ENCODE measurements at places on chromosomes 6 and 20.

DNA sequence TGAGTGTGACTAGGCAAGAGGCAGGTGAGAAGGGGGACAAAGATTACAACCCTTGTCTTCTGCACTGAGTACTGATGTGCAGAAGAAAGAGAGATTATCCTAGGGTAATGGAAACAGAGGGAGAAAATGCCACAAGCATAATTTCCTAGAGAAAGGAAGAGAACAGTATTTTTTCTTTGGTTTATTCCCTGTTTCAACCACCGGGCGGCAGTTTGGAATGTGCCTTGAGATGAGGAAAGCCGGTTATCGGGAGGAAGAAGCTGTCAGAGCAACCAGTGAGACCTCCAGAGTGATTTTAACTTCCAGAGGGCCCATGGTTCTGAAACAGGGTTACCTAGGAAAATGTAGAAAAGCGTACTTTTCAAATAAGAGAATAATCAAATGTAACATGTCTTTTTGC is 121.4 kb downstream of the REV3L start:
- no peak for DNase-seq

DNA sequence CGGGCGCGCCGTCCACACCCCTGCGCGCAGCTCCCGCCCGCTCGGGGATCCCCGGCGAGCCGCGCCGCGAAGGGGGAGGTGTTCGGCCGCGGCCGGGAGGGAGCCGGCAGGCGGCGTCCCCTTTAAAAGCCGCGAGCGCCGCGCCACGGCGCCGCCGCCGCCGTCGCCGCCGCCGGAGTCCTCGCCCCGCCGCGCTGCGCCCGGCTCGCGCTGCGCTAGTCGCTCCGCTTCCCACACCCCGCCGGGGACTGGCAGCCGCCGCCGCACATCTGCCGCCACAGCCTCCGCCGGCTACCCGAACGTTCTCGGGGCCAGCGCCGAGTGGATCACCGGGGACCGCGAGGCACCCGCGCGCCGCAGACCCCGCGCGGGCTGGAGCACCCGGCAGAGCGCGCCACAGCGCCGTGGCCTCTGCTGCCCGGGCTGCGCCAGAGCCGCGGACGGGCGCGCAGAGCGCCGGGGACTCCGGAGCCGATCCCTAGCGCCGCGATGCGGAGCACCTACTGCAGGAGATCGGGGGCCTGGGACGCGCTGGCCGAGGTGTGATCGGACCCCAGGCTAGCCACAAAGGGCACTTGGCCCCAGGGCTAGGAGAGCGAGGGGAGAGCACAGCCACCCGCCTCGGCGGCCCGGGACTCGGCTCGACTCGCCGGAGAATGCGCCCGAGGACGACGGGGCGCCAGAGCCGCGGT is at the start of gene BMP2:
Gene BMP2 (plus strand): TSS at position 151 of the 692 bp plus-strand sequence. CDS start 2,441 bp downstream, outside the sequence.
- no peak for DNase-seq

DNA sequence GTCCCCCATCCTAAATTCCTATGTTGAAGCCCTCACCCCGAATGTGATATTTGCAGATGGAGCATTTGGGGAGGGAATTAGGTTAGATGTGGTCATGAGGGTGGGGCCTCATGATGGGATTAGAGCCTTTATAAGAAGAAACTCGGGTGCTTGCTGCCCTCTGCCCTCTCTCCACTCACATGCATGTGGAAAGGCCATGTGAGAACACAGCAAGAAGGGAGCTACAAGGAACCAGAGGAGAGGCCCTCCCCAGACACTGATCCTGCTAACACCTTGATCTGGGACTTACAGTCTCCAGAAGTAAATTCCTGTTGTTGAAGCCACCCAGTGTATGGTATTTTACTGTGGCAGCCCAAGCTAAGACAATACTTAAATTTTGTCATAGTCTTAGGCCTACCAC is 69.6 kb upstream of the TULP1 start:
- DNase-seq: no peak

- DNase-seq: no peak
Measured at GRCh38 chr20:43949741-43950618, 35.3 kb downstream of the TOX2 start.

DNA sequence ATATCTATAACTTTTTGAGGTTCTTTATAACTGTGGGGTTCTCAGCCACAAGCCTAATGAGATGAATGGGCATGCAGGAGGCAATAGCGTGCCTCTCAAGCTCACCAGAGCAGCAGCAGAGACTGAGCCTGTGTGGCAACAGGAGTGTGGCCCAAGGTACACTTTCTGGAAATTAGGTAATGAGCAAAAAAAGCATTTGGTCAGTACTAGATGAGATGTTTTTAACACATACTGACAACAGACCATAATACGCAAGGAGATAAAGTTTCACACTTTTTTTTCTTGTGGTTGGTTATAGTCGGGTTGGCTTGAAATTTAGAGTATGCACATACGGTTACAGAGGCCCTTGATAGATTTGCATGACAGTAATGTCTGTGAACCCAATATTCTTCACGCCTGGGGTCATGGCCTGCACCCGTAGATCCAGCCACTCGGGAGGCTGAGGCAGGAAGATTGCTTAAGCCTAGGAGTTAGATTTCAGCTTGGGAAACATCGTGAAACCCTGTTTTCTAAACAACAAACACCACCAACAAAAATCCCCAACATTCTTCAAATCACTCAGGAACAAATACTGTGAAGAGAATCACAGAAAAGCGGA is 300.1 kb downstream of the GMDS start:
- DNase-seq: no peak

GRCh38 chr6:79186564-79186963 is 47.9 kb downstream of the HMGN3 start:
- DNase-seq: no peak

DNA sequence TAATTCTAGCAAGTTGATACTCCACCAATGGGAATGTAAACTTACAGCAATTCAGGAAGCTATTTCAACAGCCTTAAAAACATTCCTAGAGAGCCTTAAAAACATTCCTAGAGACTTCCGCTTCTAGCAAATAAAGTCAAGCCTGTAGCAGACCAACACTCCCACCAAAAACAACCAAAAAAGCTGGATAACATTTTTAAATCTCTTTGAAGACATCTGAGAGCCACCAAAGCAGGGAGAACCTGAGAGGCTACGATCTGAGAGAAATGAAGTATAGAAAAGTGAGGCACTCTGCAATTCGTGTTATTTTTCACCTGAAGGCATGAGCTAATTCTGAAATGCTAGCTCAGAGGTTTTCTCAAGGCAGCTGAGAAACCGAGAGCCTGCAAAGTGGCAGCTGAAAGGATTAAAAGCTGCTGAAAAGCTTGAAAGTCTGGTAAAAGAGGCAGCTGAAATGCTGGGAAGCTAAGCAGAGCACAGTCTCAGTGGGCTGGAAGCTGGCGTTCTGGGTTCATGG is 20.9 kb downstream of the GPR63 start:
- no peak for DNase-seq

DNA sequence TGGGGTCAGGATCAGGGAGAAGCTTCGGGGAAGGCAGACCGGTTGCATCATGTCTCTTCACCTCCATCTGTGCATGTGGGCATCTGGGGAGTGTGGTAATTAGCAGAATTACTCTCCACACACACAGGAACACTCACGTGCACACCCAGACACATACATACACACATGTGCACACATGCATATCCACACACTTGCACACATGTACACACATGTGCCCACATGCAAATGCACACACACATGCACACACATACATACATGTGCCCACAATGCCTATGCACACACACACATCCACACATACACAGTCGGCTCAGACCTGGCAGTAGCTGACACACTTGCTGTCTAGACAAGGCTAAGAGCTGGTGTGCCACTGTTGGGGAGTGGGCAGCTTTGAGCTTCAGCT is 212.3 kb upstream of the PMEPA1 start:
- no peak for DNase-seq

GRCh38 chr20:59810449-59811187 is 122.8 kb downstream of the SYCP2 start:
- no peak for DNase-seq

DNA sequence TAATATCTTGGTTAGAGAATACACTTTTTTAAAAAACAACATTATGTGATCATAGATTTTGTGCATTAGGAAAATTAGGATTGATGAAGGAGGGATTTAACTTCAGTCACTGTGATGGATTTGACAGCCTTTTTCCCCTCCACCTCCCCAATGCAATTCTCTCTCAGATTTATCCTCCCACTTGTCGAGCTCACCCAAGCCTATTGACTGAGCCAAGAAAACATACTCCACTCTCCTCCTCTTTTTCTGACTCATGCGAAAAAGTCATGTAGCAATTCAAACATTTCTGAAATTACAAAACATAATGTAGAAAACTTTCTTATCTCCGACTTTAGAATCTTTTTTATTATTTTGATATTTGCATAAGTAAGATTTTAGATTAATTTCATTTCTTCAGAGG is 24.1 kb downstream of the KLHL32 start:
- DNase-seq: no peak

- no peak for DNase-seq
Measured at GRCh38 chr20:43583133-43583864, 7.4 kb upstream of the IFT52 start.

DNA sequence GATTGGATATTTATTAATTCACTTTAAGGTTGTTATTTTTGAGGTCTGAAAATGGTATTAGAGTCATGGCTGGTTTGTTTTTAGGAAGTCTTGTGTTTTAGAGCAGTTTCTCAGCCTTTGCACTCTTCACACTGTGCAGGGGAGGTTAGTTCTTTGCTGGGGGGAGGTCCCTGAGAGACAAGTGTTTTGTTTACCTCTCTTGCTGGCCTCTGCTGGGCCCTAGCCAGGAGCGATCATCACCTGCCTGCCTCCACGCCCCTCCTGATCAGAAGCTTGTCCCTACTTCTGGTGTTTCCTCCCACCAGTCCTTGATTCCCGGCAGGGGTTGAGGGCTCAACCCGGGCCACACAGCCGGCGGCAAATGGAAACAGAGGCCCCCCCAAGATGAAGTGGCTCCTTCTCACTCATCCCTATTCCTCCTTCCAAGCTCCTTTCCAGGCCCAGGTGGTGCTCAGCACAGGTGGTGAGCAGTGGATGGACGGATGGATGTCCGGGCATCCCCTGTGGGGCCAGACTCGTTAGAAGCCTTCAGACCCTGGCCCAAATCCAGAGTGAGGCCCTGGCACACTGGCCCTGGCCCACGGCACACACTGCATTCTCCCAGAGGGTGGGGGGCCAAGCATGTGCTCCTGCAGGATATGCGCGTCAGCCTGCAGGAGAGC is 51.3 kb downstream of the GRM4 start:
- no peak for DNase-seq

GRCh38 chr6:27693766-27694546 is 218.2 kb downstream of the OR2B2 start:
- peak; percentile 38 for DNase-seq

DNA sequence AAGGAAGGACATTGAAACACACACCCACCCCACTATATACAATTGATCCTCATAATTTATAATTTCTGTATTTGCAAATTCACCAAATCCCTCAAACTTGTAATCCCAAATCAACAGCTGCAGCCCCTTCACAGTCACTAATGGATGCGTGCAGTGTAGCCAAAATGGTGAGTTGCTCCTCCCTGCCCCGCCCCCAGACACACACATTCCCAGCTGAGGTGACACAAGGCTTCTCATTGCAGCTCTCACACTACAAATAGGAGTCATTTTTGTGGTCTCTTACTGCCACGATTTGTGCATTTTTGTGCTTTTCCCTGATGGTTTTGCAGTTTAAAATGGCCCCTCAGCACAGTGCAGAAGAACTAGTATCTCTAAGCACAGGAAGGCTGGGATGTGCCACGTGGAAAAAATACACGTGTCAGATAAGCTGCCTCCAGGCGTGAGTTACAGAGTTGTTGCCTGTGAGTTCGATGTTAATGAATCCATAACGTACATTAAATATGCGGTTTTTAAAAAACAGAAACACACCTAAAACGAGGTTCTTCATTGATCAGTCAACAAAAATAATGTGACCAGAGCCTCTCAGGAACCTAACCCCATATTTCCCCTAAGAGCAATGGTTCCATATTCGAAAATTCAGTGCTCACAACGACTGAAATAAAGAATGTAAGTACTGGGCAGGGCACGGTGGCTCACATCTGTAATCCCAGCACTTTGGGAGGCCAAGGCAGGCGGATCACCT is 8.2 kb downstream of the ATP9A start:
- DNase-seq: no peak
